ENCODE measurements at places on chromosomes 16 and 17.
A peak's percentile ranks its signal among the peaks of the same experiment; 100 is the strongest.

DNA sequence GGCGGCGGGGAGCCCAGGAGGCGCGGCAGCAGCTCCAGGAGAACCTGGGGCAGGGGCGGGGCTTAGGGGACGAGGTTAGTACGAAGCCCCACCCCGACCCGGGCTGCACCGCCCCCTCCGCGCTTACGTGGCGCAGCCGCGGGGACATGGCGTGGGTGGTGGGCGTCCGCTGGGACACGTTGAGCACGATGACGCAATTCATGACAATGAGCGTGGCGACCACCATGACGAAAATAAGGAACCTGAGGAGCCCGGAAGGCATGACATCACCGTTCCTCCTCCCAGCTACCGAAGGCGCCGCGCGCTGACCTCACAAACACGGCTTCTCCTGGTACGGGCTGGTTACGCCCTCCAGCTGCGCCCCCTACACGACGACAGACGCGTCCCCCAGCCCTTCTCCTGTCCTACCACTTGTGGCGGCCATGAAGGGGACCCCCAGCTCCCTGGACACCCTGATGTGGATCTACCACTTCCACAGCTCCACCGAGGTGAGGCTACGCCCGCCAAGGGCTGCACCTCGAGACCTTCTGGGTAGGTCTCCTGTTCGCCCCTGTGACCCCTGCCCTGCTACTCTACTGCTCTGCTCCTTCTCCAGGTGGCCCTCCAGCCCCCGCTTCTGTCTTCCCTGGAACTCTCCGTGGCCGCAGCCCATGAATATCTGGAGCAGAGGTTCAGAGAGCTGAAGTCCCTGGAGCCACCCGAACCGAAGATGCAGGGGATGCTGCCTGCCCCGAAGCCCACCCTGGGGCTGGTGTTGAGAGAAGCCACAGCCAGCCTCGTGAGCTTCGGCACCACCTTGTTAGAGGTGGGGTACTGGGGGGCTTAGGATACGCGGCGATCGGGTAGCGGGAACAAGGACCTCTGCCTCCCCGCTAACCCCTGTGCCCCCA lies at the start of gene C17orf107:
Gene C17orf107 (plus strand): TSS at position 196 of the 890 bp plus-strand sequence. CDS start 227 bp downstream, at position 423.
- H3K27ac ChIP-seq, result no peak within 1 kb of the TSS
- no peak within 1 kb of the TSS for H3K4me3 ChIP-seq
- no peak for DNase-seq
- H3K4me1 ChIP-seq, result peaks cover 3% of the 10 kb centered on the region
- H3K36me3 ChIP-seq, result no peaks in the 10 kb centered on the region
- no peaks in the 10 kb centered on the region for H3K27me3 ChIP-seq

DNA sequence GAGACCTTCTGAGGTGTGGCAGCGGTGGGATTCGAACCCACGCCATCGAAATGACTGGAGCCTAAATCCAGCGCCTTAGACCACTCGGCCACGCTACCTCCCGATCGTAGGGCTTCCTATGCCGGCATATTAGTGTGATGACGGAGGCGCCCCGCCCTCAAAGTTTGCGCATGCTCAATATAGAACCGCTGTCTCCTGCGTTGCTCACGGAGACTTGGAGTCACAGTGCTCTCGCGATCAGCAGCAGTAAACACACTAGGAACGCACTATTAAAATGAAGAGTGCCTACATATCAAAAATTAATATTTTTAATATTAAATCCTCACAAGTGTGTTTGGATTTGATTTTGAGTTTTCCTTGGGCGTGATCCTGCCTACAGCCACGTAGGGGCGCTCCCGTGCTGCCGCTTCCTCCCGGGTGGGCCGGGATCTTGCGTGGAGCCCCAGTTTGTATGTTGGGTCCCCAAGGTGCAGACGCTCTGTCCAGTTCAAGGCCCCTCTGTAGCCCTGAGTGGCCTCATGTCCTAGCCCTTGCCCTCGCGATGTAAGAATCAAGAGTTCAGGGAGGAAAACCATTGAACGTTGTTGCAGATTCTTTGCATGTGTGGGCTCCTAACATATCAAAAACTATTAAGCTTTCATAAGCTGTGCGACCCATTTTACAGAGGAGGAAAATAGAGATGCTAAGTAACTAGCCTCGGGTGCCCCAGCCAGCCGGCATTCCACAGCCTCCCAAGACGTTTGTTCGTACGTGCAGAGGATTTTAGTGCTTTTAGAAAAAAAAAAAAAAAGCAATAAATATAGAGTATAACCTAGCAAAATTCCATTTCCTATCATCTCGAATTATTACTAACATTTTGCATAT lies 10.2 kb upstream of the EEF2K start:
- H3K27ac ChIP-seq, result peak overlapping the region; percentile 98
- peak overlapping the region; percentile 60 for H3K4me3 ChIP-seq
- DNase-seq, result peak; percentile 83
- peaks cover 8% of the 10 kb centered on the region for H3K4me1 ChIP-seq

GRCh38 chr17:19270704-19271611 lies 33.8 kb downstream of the EPN2 start:
- H3K27me3 ChIP-seq, result no peaks in the 10 kb centered on the region
- no peak for DNase-seq
- H3K36me3 ChIP-seq, result no peaks in the 10 kb centered on the region
- no peaks in the 10 kb centered on the region for H3K4me1 ChIP-seq
- H3K27ac ChIP-seq, result no peak overlapping the region

DNA sequence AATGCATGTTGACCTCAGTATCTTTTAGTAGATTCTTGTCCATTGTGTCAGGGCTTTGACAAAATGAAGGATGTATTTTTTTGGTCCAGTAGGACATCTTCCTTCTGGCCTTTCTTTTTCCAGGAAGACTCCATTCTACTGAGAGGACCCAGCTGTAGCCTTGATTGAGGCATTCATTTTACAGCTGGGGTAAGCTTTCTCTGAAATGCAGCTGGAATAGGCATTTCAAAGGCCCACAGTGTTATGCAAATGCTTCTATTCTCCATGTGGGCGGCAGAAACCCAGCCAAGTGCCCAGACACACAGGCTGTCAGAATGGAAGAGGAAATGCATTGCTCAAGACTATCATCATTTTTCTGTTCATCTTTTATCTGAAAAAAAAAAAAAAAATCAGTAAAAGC lies 629.0 kb upstream of the CDH8 start:
- H3K27ac ChIP-seq, result no peak overlapping the region
- H3K4me3 ChIP-seq, result no peak overlapping the region
- DNase-seq, result no peak
- H3K4me1 ChIP-seq, result no peaks in the 10 kb centered on the region
- H3K36me3 ChIP-seq, result no peaks in the 10 kb centered on the region

DNA sequence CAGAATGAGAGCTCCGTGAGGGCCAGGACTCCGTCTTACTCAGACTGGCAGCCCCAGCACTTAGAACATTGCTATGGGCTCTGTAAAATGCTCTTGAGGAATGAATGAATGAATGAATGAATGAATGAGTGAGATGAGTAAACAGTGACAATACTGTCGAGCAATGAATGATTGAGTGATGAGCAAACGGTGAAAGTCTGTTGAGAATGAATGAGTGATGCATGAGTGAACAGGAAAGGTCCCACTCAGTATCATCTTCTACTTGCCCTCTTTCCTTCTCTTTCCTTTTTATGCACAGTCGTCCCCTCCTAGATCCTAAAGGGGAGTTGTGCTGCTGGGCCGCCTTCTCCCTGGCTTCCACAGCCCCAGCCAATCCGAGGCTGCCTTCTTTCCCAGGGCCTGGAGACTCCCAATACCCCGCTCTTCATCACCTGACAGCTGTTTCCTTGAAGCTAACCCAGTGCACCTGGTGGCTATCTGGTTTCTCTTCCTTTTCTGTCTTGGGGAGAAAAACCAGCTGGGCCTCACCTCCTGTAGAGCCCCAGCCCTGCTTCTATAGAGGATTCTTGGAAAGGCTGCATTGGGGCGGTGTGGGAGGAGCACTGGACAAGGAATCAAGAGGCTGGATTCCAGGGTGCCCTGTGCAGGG lies 32.7 kb upstream of the CACNG1 start:
- H3K36me3 ChIP-seq, result no peaks in the 10 kb centered on the region
- no peaks in the 10 kb centered on the region for H3K27me3 ChIP-seq
- no peaks in the 10 kb centered on the region for H3K4me1 ChIP-seq
- no peak for DNase-seq
- H3K4me3 ChIP-seq, result no peak overlapping the region

DNA sequence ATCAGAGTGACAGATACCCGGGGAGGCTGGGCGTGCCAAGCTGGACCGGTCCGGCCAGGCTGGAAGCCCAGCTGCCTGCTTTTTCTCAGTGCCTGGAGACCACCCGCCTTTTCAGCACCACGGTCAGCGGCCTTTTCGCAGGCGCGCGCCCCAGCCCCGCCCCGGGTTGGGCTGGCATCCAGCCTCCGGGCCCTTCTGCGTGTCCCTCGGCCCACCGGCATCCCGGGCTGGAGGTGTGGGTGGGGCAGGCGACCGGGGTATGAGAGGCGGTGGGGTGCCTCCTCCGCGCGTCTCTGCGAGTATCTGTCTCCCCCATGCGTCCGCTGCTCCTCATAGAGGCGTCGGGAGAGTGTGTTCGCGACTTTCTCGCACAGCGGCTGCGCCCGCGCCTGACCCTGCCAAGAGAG lies 102.5 kb downstream of the MRM1 start:
- no peak overlapping the region for H3K27ac ChIP-seq
- DNase-seq, result peak; percentile 56
- no peak overlapping the region for H3K4me3 ChIP-seq
- H3K4me1 ChIP-seq, result no peaks in the 10 kb centered on the region
- H3K36me3 ChIP-seq, result no peaks in the 10 kb centered on the region

- H3K27ac ChIP-seq, result no peak overlapping the region
- no peaks in the 10 kb centered on the region for H3K27me3 ChIP-seq
- H3K36me3 ChIP-seq, result no peaks in the 10 kb centered on the region
These were observed 145.0 kb upstream of the HS3ST4 start for GRCh38 chr16:25546791-25547190.

DNA sequence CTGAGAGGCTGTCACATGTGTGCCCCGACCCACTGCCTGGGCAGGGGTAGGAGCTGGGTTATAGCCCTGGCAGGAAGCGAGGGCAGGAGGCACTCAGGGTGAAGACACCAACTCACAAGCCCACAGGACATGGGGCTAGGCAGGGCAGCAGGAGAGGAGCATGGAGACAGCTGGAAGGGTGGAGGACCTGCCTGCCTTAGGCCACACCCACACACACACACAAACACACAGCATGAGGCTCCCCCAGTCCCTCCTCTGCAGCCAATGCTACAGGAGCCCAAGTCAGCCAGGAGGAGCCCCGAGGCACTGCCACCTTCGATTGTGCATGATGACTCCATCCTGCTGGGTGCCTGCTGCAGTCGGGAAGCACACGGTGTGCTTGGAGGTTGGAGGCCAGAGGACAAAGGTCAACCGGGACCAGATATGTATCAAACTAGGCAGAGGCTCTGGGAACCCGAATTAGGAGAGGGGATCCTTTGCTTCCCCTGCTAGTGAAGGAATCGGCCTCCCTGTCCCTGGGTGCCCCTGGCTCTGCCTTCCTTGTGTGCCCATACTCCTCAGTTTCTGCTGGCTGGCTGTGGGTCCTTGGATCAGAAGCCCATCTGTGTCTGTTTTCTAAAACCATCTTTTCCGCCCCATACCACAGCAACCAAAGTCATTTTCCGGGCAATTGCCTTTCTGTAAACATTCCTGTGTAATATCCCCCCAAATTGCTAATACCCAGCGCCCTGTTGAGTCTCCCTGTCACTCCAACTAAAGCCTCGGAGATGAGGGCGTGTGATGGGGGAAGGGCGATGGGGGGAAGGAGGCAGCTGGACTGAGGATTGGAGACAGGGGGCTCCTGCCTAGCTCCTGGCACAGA lies 20.5 kb downstream of the SRCIN1 start:
- DNase-seq, result no peak
- H3K4me3 ChIP-seq, result no peak overlapping the region
- H3K27ac ChIP-seq, result no peak overlapping the region
- H3K27me3 ChIP-seq, result no peaks in the 10 kb centered on the region

DNA sequence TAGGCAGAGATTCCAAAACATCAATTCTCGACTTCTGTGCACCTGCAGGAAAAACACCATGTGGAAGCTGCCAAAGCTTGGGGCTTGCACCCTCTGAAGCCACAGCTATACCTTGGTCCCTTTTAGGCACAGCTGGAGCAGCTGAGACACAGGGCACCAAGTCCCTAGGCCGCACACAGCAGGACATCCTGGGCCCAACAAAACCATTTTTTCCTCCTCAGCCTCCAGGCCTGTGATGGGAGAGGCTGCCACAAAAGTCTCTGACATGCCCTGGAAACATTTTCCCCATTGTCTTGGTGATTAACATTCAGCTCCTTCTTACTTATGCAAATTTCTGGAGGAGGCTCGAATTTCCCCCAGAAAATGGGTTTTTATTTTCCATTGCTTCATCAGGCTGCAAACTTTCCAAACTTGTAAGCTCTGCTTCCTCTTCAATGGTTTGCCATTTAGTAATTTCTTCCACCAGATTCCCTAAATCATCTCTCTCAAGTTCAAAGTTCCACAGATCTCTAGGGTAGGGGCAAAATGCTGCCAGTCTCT lies 24.3 kb upstream of the COL1A1 start:
- no peak overlapping the region for H3K27ac ChIP-seq
- no peaks in the 10 kb centered on the region for H3K36me3 ChIP-seq
- no peak for DNase-seq
- H3K4me3 ChIP-seq, result no peak overlapping the region
- H3K4me1 ChIP-seq, result peaks cover 10% of the 10 kb centered on the region

DNA sequence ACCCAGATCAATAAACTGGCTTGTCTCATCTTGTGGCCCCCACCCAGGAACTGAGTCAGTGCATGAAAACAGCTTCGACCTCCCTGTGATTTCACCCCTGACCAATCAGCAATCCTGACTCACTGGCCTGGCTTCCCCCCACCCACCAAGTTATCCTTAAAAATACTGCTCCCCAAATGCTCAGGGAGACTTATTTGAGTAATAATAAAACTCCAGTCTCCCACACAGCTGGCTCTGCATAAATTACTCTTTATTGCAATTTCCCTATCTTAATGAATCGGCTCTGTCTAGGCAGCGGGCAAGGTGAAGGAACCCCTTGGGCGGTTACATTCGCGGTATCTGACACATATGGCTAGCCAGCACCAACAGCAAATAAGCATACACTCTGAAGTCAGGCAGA lies 9.8 kb upstream of the RABEP1 start:
- H3K27ac ChIP-seq, result no peak overlapping the region
- no peaks in the 10 kb centered on the region for H3K36me3 ChIP-seq
- no peak for DNase-seq
- no peaks in the 10 kb centered on the region for H3K4me1 ChIP-seq
- no peaks in the 10 kb centered on the region for H3K27me3 ChIP-seq

GRCh38 chr17:6591599-6592158 lies 35.3 kb upstream of the PITPNM3 start:
- no peak overlapping the region for H3K4me3 ChIP-seq
- no peaks in the 10 kb centered on the region for H3K36me3 ChIP-seq
- H3K4me1 ChIP-seq, result peaks cover 15% of the 10 kb centered on the region
- no peak for DNase-seq
- no peaks in the 10 kb centered on the region for H3K27me3 ChIP-seq

- no peaks in the 10 kb centered on the region for H3K36me3 ChIP-seq
- no peak overlapping the region for H3K4me3 ChIP-seq
- no peaks in the 10 kb centered on the region for H3K27me3 ChIP-seq
- no peak overlapping the region for H3K27ac ChIP-seq
These were observed 42.1 kb downstream of the ABHD15 start for GRCh38 chr17:29524692-29525091.

GRCh38 chr17:29458066-29458465 lies 67.9 kb downstream of the TAOK1 start:
- no peaks in the 10 kb centered on the region for H3K4me1 ChIP-seq
- no peaks in the 10 kb centered on the region for H3K27me3 ChIP-seq
- no peak overlapping the region for H3K4me3 ChIP-seq
- H3K27ac ChIP-seq, result no peak overlapping the region
